Fibroblast of villous mesenchyme (primary cell): ENCODE measurements at places on chromosomes 7 and 10. TPM values are rescaled to one million over a fixed set of nuclear protein-coding genes. Genes with fewer than 3 reads are reported as not detected.

The PDE6C gene
- not detected in 2 replicates for total RNA-seq

The GSAP gene
- total RNA-seq, result 8.7 and 13.8 TPM in 2 replicates

The HABP2 gene
- total RNA-seq, result not detected in 2 replicates

The BHLHA15 gene
- total RNA-seq, result 1.3 TPM in 1 of 2 replicates, not detected in the other

The BBIP1 gene
- total RNA-seq, result 20.6 and 23.3 TPM in 2 replicates

The PIP gene
- total RNA-seq, result not detected in 2 replicates

The UPK3BL2 gene
- total RNA-seq, result 3.2 and 4.7 TPM in 2 replicates

The EPDR1 gene
- 11.0 and 28.1 TPM in 2 replicates for total RNA-seq

The STEAP1B gene
- total RNA-seq, result 7.4 and 11.7 TPM in 2 replicates

The ANKRD61 gene
- total RNA-seq, result not detected in 2 replicates

The CCDC172 gene
- not detected in 2 replicates for total RNA-seq

The C10orf143 gene
- under 0.01 and 1.3 TPM in 2 replicates for total RNA-seq

The TMEM236 gene
- total RNA-seq, result under 0.01 TPM in 2 replicates

The SPDYE2B gene
- total RNA-seq, result not detected in 2 replicates

The SPDYE9 gene
- not detected in 2 replicates for total RNA-seq

The GIMAP1 gene
- not detected in 2 replicates for total RNA-seq

The TEX36 gene
- total RNA-seq, result not detected in 2 replicates

The WDR86 gene
- 0.32 and 1.3 TPM in 2 replicates for total RNA-seq

The NCF1 gene
- total RNA-seq, result under 0.01 TPM in 1 of 2 replicates, not detected in the other

The ZPBP gene
- total RNA-seq, result not detected in 2 replicates

The CNNM1 gene
- total RNA-seq, result 3.5 and 5.8 TPM in 2 replicates

The SERPINE1 gene
- total RNA-seq, result 700 and 921 TPM in 2 replicates

The MEOX2 gene
- total RNA-seq, result not detected in 2 replicates

The UFSP1 gene
- 5.6 and 7.1 TPM in 2 replicates for total RNA-seq
